Thoracic aorta (tissue), 2 donors: ENCODE measurements at places on chromosomes 3 and 15. TPM values are rescaled to one million over a fixed set of nuclear protein-coding genes. Genes with fewer than 3 reads are reported as not detected.

GRCh38 chr15:68877626-68878025 lies 52.7 kb upstream of the SPESP1 start:
- DNase-seq: no peak

DNA sequence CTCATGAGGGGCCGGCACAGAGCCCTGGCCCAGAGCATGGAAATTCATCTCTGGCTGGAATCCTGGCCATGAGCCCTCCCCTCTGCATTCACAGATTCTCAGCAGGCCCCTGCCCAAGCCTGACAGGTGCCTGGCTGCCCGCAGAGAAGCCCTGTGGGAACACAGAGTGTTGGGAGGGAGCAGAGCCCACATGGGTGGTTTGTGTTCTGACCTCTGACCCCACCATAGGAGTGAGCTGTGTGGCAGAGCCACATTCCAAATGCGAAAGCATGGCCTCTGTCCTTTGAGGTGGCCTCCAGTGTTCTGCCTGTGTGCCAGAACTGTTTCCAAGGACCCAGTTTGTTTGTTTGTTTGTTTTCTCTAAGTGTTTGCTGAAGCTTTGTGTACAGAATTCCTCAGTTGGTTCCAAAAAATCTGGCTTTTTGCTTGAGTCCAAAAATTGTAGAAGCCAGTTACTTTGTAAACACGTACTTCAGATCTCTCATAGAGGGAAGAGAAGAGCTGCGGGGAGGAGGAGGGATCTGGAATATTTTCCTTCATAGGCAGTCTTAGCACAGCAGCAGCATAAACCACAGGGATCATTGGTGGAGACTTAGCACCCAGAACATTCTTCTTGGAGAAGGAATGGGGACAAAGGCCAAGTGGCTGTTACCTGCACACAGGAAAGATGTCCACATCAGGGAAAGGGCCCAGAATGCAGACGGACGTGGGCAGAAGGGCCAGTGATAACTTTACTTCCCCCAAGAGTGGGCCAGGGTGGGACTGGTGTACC lies 36.0 kb downstream of the GRAMD2A start:
- no peak for DNase-seq

- DNase-seq: no peak
Observed at GRCh38 chr3:39347586-39347876, 18.0 kb downstream of the CCR8 start.

- no peak for DNase-seq
Observed at GRCh38 chr15:22880068-22880980, 41.9 kb downstream of the NIPA2 start.

DNA sequence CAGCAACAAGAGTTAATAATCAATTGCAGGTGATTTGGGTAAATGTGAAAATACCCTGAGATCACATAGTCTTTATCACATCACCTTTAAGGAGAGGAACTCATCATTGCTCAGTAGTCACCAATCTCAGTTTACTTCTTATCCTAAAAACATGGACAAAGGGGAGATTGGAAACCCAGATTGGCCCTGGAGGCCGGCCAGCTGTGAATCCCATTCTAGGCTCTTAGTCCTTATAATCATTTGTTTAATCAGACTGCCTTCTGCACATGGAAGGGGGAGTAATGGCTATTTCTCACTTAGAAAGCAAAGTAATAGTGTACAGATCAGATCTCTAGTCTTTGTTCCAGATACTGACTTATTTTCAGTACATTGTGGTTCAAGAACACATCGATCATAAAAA lies 37.2 kb upstream of the CPB1 start:
- DNase-seq: no peak

GRCh38 chr15:101523560-101523940 lies 34.0 kb upstream of the PCSK6 start:
- no peak for DNase-seq

DNA sequence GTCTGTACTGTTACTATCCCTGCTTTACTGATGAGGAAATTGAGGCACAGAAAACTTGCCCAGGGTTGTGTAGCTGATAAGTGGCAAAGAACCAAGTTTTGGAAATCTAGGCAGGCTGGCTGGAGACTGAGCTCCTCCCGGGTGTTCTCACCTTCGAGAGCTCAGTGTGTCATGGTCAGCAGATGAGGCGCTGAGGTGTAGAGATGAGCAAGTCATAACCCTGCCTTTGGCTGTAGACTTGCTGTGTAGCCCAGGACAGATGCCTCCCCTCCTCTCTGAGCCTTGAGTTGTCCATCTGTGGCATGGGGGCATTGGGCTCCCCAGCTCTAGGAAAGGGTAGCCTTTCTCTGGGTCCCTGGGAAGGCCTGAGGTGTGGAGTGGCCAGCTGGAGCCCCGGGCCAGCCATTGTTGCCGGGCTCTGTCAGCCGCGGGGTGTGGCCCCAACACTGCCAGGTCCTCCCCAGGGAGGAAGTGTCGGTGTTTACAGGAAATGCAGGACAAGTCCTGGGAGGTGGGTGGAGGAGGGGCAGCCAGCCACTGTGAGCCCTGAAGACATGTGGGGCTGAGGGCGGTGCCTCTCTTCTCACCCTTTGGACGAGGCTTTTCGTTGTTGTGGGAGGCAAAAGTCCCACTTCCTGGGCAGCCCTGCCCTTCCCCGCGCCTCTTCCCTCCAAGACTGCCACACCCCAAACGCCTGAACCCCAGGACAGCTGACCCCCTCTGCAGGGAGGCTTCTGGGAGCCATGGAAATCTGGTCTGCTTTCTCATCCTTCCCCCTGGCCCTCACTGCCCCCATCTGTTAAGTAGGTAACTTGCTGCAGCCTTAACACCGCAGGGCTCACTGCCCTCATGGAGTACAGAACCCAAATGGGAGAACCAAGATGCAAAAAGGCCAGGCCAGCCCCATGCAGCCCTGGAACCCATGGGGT lies 29.1 kb downstream of the FGD5 start:
- no peak for DNase-seq

DNA sequence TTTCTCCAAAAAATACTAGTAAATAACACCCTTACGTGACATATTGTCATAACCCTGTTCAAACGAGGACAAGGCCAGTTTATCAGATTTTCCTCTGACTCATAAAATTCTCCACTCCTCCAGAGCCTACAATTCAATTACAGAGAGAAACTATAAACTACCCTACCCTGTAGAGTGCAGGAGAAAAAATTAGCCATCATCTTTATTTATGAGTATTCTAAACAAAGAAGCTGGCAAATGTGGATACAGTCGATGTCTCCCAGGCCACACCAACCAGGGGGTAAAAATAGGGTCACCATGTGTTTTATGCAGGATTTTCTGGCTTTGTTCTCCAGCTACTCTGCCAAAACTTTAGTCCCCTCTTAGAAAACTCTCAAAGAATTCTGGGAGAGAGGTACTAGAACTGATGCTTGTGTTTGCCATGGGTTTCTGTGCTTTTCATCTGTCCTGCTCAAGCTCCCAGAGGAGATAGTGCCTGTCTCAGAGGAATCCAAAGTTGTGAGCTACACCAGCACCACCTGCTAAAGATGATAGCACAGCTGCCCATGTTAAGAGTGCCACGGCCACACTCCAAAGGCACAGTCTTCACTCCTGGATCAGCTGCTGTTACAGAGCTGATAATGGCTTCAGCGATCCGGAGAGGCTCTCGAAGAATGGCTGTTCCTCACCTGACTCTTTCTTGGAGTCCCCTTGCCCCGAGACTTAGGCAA lies 150.2 kb downstream of the IMPG2 start:
- DNase-seq: no peak

DNA sequence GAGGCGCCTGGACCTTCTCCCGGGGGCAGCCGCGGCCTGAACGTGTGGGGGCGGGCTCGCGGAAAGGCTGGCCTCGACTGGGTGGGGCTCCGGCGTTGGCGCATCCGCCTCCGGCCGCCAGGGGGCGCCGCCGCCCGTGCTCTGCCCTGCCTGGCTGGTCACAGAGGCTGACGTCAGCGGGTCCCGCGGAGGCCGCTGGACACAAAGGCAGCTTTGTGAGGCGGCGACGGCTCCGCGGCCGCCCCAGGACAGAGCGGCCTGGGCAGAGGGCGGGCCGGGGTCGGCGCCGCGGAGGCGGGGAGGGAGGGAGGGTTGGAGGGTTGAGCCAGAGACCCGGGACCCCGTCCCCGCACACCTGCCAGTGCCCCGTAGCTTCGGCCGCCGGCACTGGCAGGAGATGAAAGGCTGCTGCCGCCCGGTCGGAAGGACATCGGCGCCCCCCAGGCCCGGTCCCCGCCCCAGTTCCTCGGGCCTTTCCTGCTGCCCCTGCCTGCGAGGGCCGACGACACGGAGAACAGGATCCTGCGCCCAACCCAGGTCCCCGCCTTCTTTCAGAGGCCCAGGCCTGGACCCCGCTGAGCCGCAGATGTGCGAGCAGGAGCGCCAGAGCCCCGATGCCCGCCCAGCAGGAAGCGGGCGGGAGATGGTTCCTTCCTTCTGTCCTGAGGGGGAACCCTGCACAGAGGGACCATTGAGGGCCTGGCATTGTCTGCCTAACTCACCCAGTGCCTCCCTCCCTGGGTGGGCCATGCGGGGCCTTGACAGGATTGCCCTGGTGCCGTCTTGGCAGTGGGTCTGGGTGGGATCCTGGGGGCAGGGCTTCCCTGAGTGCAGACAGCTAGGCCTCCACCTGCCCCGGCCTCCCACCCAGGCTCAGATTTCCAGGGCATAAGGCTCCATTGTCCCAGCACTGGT lies 8.7 kb upstream of the SEMA3B start:
- peak; percentile 75 for DNase-seq

DNA sequence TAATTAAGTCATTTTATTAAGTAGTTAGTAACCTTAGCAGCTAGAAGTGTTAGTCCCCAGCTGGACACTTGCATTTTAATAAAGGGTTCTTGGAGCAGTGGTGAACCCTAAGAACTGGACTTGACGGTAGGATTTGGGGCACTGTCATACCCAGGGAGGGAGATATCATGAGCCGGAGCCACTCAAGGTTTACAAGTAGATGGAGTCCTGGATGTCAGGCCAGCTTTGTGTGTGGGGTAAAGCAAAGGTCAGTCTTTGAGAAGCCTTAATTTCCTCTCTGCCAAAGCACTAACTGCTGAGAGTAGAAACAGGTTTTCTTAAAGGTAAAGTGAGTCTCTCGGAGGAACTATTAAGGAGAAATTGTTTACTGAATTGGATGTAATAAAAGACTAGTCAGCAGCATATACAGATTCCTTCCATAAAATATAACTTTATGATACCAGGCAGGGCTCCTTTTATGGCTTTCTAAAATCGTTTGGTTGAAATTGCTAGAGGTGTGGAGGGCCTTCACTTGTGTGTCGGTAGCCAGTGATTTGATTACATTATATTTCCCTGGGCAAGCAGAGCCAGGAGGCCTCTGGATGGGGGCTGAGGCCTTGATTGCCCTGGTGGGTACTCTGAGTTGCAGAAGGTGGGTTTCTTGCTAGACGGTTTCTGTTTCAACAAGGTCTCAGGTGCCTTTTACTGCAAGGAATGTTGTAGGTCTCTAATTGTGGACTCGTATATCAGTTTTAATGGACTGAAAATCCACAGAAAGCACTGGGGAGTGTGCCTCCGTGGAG lies 23.1 kb downstream of the SQOR start:
- DNase-seq: no peak

GRCh38 chr3:56862352-56863062 lies 60.8 kb upstream of the ARHGEF3 start:
- DNase-seq: no peak

DNA sequence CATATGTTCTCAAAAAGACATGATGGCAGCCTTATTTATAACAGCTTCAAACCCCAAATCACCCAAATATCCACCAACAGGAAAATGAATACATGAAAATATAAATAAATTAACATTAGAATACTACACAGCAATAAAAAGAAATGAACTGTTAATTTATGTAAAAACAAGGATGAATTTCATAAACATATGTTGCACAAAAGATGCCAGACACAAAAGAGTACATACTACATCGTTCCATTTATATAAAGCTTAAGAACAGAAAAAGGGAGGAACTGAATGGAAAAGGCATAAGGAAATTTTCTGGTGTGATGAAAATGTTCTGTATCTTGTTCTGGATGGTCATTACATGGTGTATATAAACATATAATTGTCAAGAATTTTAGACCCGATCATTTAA lies 69.9 kb upstream of the TUSC7 start:
- no peak for DNase-seq

DNA sequence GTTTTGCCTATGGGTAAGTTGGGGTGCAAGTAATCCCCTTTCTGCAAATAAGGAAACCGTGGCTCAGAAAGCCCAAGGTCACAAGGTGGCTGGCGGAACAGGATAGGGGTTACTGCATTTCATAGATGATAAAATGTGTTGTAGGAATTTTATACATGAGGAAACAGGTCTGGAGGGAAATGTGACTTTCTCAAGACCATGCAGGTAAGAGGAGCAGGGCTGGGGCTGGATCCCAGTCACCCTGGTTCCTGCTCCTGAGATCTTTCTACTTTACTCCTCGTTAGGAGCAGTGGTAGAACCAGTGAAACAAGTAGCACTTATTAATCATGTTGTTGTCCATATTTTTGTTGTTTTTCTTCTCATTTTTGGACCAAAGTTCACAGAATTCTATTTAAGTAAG lies 63.2 kb downstream of the SSUH2 start:
- no peak for DNase-seq

DNA sequence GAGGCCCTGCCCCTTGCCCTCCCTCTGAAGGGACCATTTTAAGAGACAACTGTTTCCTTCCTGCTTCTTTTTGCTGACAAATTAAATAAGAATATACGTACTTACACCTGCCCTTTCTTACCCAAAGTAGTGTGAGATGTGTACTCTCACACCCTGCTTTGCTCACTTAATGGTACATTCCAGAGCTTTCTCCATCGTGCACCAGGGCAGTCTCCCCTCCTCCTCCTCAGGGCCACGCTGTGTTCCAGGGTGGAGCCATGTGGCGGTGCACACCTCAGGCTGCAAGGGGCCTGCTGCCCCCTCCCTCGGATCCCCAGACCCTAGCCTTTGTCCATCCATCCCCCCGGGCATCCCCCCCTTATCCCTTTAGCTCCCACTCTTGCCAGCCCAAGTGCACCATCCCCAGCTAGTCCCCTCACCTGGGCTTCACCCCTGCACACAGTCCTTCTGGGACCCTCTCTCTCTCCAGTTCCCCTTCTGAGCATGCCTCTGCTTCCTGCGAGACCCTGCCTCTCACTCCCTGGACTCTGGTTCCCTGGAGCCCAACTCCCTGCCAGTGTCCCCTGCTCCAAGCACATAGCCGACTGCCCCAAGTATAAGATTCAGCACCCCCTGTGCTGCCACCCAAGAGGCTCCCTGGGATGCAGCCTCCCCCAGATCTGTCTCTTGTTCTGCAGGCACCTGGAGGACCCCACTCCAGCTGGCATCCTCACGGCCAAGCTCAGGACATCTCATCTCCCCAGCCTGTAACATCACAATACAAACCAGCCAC lies 89.5 kb upstream of the IQSEC1 start:
- DNase-seq: no peak

- DNase-seq: no peak
Observed at GRCh38 chr3:71160785-71161546, 422.6 kb downstream of the FOXP1 start.

DNA sequence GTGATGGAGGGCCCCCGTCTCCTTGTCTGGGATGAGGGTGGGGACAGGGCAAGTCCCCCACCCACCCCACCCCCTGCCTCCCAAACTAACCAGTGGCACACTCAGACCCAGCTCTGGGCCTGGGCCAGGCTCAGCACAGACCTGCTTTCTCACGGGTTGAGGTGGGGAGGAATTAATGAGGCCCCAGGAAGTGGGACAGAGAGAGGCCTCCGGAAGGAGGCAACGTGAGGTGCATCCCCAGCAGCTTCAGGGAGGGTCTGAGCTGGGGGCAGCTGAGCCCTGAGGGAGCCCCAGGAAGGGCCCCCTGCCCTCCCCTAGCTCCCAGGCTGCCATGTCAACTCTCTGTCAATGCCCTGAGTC lies 15.0 kb upstream of the GNAI2 start:
- no peak for DNase-seq

The MANF gene
- total RNA-seq: 48.5 TPM

The ACKR4 gene
- total RNA-seq: 13.5 TPM

The ISL2 gene
- total RNA-seq: not detected

The SEMA6D gene
- 12.9 TPM for total RNA-seq

The PTH1R gene
- total RNA-seq: 8.9 TPM

The APOD gene
- total RNA-seq: 153 TPM

The FGF7 gene
- 63.6 TPM for total RNA-seq

The ITIH1 gene
- total RNA-seq: not detected
